ENCODE measurements at places on chromosomes 13 and 19.
A peak's percentile ranks its signal among the peaks of the same experiment; 100 is the strongest.

- DNase-seq, result no peak
Observed at GRCh38 chr19:12821761-12822160, 12.6 kb downstream of the RTBDN start.

GRCh38 chr13:101627556-101627943 is 175.1 kb downstream of the ITGBL1 start:
- DNase-seq, result no peak

- DNase-seq, result peak; percentile 27
Observed at GRCh38 chr19:11375143-11375948, 880 bp downstream of the SWSAP1 start.

GRCh38 chr13:75327135-75327510 is 154.8 kb downstream of the TBC1D4 start:
- DNase-seq, result no peak

DNA sequence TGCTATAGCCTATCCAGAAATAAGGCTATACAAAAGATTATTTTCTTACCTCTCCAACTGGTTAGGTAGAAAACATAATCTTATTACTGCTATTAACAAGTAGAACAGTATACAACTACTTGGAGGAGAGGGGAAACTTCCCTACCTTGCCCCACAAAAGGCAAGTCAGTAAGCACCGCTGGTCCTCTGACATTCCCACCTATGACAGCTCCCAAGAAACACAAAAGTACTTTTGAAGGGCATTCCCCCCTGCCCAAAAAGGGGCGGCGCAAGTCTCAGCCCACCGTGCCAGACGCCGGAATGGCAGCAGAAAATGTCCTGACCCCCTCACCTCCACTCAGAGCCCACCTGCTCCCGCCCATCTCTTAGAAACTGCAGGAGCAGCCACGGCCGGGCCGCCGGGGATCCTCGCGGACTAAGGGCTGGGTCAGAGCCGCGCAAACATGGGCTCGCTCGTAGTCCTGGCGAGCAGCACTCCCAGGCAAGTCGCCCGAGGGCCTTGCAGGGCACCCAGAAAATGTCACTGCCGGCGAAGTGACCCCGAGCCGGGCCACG is 437 bp downstream of the SUCLA2 start:
- no peak for DNase-seq

- no peak for DNase-seq
Observed at GRCh38 chr13:112711528-112712265, 21.9 kb downstream of the ATP11A start.

- DNase-seq, result no peak
Observed at GRCh38 chr19:8335343-8336071, 7.6 kb downstream of the KANK3 start.

DNA sequence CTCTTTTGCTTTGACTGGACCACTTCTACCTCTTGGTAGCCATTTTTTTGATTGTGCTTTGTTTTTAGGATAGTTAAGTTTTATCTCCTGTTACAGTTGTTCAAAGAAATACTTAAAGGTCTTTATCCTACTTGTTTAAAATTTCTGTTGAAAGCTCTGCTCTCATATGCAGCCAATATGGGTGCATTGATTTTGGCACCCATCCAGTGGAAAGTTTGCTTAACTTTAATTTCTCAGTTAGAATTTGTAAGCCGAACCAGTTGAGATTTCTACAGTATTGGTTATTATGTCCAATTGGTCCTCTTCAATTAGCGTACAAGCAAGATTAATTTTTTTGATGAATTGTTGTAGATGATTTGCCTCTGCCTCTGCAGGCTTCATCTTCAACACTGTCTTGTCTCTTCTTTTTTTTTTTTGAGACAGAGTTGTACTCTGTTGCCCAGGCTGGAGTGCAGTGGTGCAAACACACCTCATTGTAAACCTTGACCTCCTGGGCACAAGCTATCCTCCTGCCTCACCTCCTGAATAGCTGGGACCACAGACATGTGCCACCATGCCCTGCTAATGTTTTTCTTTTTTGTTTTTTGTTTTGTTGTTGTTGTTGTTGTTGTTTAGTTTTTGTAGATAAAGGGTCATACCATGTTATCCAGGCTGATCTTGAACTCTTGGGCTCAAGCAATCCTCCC is 65.3 kb downstream of the MAB21L1 start:
- no peak for DNase-seq

DNA sequence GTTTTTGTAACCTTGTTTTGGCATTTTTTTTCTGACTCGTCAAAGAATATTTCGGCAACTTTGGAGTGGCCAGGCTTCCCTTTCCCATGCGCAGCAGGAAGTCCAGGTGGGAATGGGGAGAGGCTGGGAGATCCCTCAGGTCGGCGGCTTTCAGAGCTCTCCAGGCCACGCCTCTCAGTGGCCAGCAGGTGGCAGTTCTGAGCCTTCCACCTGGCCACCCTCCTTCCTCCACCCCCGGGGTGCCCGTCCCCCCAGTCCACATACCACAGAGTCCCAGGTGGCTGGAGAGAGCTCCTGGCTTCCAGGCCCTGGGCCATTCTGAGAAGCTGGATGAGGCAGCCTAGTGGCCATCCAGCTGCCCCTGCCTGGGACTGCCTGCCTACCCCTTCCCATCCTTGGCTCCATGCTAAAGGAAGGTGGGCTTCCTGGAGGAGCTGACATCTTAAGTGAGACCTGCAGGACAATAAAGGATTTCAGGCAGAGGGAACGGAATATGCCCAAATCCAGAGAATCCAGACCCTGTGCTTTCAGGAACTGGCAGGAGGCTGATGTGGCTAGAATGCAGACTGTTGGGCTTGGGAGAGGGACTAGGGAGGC is 46.3 kb downstream of the CCNE1 start:
- no peak for DNase-seq

DNA sequence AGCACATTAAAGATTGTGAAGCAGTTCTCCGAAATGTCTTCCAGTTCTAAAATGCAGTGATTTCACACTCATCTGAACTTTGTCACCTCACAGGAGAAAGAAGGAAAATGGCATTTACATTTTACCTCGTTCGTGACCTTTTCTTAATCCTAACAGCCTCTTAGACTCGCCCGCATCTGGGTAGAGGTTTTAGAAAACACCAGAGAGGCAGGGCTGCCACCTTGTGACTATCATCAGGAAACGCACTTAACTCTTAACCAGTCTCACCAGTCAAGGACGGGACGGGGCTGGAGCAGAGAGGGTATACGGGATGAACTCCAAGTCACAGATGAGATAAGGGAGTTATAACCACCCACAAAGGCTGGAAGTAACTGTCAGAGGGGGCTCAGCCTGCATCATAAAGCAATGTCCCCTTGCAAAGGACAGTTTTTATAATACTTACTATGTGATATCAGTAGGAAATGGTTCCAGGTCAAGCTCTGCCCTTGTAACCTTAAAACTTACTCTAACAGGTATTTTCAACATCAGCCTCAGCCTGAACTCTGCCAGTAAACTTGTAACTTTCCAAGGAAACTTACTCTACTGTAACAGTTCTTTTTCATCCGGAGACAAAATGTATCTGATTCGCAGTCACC is 8.6 kb upstream of the CEACAM6 start:
- DNase-seq, result peak; percentile 4

DNA sequence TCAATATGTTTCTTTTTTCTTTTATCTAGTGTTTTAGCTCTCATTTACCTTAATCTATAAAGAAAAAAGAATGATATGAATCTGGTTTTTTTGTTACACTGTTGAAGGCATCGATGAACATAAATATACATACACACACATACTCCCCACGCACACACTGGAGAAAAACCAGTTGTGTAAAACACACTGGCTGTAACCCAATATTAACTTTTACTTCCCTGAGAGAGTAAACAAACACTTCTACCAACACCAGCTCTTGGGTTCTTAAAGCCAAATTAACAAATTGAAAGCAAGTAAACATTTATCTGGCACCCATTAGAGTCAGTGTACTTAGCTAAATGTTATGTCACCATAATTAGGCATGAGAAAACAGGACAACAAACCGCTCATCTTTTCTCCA is 145.7 kb downstream of the ABCC4 start:
- DNase-seq, result no peak

- DNase-seq, result no peak
Observed at GRCh38 chr19:16325161-16325527, 518 bp downstream of the KLF2 start.
